ENCODE measurements at places on chromosomes 3 and 15.

DNA sequence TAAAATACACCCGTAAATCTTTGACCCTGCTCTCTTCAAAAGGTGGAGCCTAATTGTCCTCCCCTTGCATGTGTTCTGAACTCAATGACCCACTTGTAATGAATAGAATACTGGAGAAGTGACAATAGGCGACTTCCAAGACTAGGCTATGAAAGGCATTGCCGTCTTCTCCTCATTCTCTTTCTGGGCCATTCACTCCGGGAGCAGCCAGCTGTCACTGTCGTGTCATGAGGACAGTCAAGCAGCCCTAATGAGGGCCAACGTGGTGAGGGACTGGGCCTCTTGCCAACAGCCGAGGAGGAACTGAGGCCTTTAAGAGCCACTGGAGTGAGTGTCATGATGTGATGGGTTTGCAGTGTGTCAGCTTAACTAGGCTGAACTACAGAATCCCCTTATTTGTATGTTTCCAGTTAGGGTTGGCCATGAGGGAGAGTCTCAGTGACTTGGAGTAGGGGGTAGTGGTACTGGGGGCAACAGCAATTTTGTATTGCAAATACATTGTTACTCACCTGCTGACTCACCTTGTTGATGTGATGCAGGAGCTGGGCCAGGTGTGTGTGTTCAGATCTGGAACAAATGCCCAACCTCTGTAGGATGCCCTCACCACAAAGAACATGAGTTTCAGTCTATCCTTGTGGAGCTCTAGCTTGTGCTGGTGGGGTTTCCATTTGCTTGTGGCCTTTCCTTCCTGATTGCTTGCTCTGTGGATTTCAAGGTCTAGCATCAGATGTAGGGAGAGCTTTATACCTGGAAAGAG, 188.5 kb upstream of the PROK2 start:
- no peak for DNase-seq

- DNase-seq = no peak
These were observed 284.4 kb downstream of the KCNH8 start for GRCh38 chr3:19432669-19433068.

- DNase-seq = no peak
These were observed 394.6 kb downstream of the ZNF385D start for GRCh38 chr3:21356402-21356801.

DNA sequence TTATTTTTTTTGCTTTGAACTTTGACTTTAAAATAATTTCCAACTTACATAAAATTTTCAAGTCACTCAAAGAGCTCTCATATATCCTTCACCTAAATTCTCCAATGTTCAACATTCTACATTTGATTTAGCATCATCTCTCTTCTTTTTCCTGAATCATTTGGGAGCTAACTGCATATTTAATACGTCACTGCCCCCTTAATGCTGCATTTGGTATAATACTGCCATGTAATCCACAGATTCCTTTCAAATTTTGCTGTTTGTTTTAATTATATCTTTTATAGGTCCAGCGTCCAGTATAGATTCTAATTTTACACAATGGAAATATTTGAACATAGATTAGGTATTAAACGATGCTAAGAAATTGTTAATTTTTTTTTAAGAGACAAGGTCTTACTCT, 2.3 kb upstream of the EIF2AK4 start:
- no peak for DNase-seq

GRCh38 chr15:72289597-72290325, 17.4 kb upstream of the PARP6 start:
- no peak for DNase-seq

DNA sequence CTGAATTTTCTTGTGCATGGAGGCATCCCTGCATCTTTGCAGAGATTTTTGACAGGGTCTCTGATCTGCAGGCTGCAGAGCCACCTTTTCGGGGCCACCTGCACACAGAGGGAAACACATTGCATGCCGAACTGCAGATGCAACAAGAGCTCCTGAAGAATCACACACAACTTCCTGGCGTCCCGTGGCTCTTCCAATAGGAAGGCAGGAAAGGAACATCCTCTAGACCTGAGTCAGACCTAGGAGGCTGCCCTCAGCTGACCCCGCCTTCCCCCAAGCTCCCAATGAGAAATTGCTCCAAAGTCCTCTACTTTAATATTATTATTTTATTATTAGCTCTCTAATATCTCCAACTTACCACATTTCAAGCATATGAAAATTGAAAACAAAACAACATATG, 213.2 kb upstream of the ARRDC4 start:
- DNase-seq = no peak

DNA sequence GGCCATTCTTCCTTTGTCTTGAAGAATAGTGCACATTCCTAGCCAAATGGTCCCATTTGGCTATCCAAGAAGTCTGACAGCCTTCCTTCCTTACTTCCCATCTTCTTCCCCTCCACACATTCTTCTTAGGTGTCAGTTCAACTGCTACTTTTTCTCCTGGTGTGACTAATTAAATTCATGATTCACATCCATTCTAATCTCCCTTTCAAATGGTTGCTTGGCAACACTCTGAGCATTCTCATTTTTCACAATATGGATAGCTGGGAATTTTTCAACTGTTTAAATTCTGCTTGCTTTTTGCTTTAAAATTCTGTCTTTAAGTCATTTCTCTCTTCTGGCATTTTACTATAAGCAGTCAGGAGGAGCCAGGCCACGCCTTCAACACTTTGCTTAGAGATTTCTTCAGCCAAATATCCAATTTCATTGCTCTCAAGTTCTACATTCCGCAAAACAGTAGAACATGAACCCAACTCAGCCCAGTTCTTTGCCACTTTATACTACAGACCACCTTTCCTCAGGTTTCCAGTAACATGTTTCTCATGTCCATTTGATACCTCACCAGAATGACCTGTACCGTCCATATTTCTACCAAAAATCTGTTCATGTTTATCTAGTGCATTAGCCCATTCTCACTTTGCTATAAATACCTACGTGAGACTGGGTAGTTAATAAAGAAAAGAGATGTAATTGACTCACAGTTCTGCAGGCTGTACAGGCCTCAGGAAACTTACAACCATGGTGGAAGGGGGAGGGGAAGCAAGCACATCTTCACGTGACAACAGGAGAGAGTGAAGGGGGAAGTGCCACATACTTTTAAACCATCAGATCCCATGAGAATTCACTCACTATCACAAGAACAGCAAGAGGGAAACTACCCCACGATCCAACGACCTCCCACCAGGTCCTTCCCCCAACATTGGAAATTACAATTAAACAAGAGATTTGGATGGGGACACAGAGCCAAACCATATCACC, 31.9 kb upstream of the MCF2L2 start:
- no peak for DNase-seq
